ENCODE measurements at places on chromosomes 11 and 22.
A peak's percentile ranks its signal among the peaks of the same experiment; 100 is the strongest.

GRCh38 chr11:72203163-72203562 is 11.2 kb downstream of the FOLR1 start:
- DNase-seq, result no peak

- peak; percentile 82 for DNase-seq
Observed at GRCh38 chr11:81787584-81788049, 946.0 kb downstream of the FAM181B start.

- DNase-seq, result no peak
Observed at GRCh38 chr11:126162306-126163030, 49.0 kb downstream of the RPUSD4 start.

- DNase-seq, result peak; percentile 68
Observed at GRCh38 chr11:46026606-46027293, 94.5 kb downstream of the PHF21A start.

DNA sequence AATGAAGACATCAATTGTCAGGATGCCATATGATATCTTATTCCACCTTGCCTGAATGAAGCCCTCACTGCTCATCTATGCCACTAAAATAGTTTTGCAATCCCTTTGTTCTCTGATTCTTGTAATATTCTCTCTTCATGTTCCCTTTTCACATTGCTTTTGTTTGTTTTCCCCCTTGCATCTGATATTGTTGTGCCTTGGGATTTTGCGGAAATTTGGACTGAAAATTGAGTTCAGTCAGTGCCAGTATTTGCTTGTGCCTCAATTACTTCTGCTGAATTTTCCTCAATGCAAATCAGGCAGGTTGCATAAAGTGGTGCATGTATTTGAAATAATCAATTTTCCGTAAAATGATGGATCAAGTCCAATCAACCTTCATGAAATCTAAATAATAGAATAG is 98.3 kb downstream of the PAX6 start:
- DNase-seq, result no peak

DNA sequence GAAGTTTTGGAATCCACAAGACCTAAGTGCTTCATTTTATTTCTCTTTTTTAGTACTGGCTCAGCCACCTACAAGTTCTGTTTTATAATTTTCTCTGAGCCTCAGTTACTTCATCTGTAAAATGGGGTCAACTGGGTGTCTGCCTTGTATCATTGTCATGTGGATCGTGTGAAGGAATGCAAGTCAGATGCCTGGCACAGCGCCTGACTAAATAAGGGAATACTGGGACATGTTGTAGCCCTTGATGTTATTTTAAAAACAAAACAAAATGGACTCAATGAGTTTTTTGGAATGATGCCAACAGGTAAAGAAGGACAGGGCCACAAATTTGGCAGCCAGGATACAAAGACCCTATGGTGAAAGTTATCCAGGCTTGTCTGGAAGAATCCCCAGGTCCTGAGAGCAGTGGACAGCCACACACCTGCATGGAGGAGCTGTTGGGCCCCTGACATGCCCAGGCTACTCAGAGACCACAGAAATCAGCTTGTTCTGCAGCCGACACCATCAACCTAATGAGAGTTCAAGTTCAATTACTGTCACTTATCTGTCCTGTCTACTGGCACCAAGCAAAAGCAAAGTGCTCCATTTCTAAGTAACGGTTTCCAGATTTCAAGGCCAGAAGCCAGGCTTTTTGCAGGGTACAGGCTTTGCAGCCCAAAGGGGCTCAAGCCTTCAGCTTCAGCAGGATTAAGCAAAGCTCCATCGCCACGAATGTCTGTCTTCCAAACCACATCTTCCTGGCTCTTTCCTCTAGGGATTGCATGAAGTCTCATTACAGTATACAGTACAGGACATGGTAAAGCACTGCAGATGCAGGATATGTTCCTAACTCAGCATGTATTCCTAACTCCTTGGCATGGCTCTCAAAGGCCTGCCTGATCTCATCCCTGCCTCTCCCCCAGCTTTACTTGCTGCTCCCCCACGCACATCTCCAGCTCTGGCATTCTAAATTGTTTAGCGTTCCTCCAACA is 18.4 kb downstream of the DKK3 start:
- peak; percentile 82 for DNase-seq

- no peak for DNase-seq
Observed at GRCh38 chr11:11290354-11290753, 62.7 kb downstream of the CSNK2A3 start.

DNA sequence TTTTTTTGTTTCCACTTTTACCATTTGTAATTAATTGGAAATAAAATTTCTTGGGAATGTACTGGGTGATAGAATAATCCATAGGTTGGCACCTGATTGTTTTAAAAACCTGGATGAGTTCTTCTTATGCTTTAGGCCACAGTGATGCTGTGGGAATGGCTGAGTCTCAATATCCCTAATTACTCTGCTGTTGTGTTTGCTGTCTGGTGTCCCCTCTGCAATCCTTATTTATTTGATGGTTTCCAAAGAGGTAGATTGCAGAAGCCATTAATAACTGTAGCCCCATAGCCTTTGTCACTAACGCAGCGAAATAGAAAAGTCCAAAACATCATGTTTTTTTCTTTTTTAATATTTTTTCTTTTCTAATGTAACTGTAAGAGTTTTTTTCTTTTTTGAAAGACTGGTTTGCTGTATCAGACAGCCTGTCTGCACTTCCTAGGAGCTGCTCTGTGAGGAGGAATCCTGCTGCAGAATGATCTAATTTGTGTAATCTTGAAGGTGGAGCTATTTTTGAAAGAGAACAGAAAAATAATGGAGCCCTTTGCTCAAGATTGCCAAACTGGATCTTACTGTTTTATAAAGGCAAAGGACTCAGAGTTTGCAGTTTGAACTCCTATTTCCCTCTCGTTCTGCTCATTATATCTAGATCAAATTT is 14.9 kb downstream of the PACS1 start:
- no peak for DNase-seq

DNA sequence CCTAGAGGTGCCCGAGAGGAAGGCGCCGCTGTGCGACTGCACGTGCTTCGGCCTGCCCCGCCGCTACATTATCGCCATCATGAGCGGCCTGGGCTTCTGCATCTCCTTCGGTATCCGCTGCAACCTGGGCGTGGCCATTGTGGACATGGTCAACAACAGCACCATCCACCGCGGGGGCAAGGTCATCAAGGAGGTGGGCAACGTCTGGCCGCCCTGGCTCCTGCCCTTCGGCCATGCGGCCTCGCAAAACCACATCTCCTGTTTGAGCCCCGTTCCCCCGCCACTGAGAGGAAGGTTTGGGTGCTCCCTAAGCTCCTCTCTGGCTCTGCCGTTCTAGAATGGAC is 3.4 kb downstream of the SLC17A6 start:
- no peak for DNase-seq

DNA sequence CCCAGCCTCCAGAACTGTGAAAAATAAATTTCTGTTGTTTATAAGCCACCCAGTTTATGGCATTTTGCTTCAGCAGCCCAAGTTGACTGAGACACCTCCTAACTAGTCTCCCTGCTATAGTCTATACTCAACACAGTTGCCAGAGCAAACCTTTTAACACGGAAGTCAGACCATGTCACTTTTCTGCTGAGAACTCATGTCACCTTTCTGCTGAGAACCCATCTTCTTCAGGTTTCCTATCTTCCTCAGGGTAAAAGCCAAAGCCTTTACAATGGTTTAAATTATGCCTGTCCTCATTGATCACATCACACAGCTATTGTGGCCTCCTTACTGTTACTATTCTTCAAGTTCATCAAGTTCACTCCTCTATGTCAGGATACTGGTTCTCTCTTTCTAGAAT is 74.3 kb upstream of the SOX6 start:
- DNase-seq, result no peak

DNA sequence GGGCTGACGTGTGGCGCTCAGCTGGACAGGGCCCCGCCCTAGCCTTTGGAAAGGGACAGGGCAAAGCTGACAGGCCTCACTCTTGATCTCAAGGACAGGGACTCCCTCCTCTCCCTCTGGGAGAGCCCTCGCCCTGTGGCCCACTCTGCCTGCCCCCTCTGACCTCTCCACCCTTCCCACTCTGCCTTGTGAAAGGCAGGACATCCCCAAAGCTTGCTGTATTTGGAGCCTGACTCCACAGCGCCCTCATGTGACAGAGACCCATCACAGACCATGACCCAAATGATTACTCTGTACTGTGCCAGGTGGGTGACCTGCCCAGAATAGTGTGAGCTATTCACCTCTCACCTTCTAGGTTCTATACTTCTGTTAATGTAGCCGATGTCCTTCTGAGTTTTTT is 18.8 kb downstream of the P2RY2 start:
- no peak for DNase-seq

DNA sequence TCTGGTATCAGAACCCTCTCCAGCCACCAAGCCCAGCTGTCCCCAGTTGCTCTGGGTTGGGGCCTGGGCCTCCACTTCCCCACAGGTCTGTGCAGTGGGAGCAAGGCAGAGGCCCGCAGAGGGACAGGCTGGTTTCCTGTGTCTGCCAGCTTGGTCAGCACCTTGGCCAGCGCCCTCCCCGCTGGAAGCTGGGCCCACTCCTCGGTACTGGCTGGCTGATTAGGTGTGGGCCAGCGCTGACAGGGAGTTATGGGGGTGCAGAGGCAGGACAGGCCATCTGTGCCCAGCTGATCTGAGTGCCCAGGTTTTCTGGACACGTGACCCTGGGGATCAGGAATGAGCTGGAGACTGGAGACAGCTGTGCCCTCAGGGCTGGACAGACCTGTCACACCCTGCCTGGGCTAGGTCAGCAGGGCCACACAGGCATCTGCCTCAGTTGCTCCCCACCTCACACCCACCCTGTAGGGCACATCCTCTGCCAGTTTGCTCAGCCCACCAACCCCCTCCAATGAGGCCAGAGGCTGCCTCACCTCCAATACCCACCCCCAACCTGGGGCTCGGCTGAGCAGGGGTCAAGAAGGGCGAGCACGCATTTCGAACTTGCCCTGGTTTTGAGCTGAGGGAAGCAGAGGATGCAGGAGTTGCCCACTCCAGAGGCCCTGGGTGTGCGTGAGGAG is 175.3 kb downstream of the IGLL1 start:
- no peak for DNase-seq

- no peak for DNase-seq
Observed at GRCh38 chr11:117366875-117367274, 39.2 kb downstream of the CEP164 start.

GRCh38 chr11:114040706-114041211 is 18.8 kb upstream of the ZBTB16 start:
- DNase-seq, result peak; percentile 26

DNA sequence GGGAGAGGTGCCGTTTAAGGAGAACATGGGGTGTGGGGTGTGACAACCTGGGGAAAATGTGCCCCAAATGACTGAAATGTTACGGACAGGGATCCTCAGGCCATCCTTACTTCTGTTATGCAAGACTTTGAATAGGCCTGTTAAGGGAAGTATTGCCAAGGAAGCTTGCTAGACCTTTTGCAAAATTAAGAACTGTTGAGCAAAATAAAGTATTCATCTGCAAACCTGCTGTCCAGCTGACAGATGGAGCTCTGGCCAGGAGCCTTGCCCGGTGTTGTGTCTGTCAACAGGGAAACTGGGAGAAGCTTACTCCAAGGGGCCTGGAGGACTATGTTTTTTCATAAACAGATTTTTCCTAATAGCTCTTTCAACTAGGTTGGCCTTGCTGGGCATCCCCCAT is 48.0 kb downstream of the FAT3 start:
- DNase-seq, result no peak

GRCh38 chr22:38038890-38039812 is 18.1 kb upstream of the PICK1 start:
- DNase-seq, result no peak

DNA sequence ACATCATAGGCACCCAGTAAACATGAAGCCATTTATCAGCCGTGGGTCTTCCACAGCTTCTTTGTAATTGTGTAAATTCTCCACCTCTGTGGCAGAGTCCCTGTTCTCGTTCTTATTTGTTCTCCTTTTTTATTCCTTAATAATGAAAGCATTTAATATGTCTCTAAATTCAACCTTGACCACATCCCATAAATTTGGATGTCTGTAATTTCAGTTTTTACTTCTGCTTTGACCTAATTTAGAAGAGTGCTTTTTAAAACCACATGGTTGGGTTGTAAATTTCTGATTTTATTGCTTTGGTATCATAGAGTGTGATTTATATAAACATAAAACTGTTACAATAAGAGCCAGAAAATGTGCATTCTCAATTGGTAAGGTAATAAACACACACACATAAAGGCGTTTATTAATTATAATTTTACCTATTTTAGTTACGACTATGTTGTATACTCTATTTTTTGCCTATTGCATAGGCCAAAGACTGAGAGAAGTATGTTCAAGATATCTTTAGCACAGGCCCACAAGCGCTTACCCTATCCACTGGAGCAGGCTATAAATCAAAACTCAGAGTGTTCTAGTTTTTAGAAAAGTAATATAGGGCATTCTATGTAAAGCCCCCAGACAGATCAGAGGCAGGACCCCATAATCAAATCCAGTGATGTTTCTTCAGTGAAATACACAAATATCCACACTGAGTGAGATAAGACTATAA is 58.0 kb upstream of the CCND1 start:
- DNase-seq, result no peak

- no peak for DNase-seq
Observed at GRCh38 chr22:45006111-45006963, 3.5 kb downstream of the PHF21B start.

DNA sequence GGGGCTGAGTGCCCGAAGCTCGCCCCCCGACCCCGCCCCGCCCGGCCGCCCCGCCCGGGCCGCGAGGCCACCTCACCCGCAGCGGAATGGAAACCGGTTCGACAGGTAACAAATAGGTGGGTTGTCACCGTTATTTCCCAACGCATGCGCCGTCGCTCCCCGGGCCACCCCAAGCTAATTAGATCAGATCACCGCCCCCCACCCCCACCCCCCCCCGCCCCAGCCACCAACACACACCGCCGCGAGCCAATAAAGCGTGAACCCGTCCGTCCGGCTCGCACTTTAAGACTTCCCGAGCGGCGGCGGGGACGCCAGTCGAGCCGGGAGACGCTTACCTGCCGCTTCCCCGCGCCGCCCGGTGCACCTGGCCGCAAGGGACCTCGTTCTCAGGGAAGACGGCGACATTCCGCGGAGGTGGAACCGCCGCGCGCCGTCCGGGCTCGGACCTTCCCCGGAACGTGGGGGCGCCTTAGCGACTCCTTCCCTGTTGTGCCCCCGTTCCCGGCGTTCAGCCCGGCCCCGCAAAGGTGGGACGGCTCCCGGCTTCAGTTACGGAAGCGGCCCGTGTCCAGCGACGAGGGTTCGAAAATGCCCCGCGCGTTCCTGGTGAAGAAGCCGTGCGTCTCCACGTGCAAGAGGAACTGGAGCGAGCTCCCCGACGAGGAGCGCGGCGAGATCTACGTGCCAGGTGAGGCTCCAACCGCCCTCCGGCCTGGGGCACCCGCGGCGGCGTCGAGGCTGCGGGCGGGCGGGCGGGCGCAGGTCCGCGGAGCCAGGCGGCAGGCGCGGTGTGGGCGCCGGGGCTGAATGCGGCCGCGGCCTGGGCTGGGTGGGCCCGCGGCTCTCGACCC is at the start of gene OVOL1:
OVOL1 (plus strand) TSS at position 278 of the 851 bp plus-strand sequence; CDS start at position 589, 311 bp downstream.
- no peak for DNase-seq

- no peak for DNase-seq
Observed at GRCh38 chr11:197741-198235, 4.9 kb downstream of the SCGB1C1 start.

DNA sequence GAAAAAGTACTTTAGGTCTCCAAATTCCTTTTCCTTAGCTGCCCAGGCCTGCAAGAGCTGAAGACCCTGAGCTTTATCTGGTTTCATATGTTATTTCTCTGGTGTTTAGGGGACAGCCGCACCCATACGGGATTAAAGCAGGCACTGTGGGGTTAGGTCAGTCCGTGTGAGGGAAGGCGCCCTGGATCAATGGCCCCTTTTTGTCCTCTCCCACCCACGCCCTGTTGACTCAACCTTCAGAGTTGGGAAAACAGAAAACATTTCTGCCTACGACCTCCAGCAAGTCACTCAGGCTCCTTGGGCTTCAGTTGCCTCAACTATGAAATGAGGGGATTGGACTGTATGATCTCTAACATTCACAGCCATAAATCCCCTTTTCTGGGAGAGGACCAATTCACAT is 55.2 kb upstream of the BARX2 start:
- no peak for DNase-seq

Measured in fibroblast of skin of right biceps (primary cell).